HEK293T (cell line): ENCODE measurements at places on chromosomes 5 and 9.

- DNase-seq, result no peak
Measured at GRCh38 chr5:111859533-111860270, 102.7 kb upstream of the NREP start.

GRCh38 chr5:96243203-96243602 is 189.8 kb downstream of the PCSK1 start:
- DNase-seq, result no peak

- no peak for DNase-seq
Measured at GRCh38 chr9:114037961-114038723, 40.0 kb downstream of the AMBP start.

DNA sequence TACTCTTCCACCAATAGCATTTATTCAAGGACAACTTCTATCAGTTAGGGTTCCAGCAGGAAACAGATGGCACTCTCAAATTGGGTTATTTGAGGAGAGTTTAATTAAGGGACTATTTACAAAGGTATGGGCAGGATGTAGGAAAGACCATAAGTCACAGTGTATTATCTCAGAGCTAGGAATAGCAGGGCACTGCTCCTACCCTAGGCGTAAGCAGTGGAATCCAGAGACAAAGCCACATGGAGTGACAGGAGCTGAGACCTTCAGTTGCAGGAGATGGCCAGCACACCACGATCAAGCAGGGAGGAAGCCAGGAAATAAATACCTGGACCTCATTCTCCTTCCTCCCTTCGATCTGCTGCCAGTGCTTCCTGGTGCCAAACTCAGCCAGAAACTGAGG is 274.9 kb upstream of the SLC30A5 start:
- DNase-seq, result no peak

DNA sequence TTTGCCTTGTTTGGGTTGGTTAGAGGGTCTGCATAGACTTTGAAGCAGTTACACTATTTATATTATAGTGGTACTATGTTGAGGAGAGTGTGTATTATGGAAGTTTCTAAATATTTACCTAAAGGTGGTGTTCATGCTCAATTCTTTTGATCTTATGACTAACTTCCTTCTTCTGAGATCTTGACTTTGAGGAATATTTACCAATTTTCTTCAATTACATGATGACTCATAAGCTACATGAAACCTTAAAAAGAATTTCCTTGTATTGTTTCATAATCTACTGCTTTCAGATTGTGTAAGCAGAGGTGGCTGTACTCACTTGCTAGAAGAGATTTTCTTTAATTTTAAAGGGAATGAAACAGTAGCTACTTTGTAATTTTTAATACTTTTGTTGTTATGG is 276.1 kb downstream of the TAF11L14 start:
- no peak for DNase-seq

DNA sequence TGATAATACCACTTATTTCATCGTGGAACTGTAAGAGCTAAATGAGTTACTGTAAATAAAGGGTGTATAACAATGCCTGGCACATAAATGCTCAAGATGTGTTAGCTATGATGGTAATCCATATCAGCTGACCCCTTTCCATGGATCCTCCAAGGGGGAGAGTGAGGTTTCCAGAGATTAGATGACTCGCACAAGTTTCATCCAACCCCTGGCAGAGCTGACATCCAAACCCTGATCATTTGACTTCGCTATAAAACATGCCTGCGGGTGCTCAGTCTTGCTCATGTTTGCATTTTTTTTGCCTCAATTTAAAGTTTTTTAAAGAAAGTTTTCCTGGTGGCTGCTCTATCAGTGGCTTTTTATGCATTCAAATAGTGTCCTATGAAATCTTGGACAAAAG is 145.7 kb upstream of the SMIM23 start:
- no peak for DNase-seq

- DNase-seq, result peak; percentile 35
Measured at GRCh38 chr5:124741711-124742496, 4.5 kb downstream of the ZNF608 start.
